NCI-H345 (cell line): ENCODE measurements at places on chromosomes 2 and 18.

GRCh38 chr2:79370976-79371538 lies 141.8 kb upstream of the CTNNA2 start:
- DNase-seq = no peak

GRCh38 chr18:42574871-42575270 lies 540.6 kb downstream of the RIT2 start:
- peak; percentile 83 for DNase-seq

GRCh38 chr18:50671376-50671775 lies 111.5 kb downstream of the MAPK4 start:
- no peak for DNase-seq

GRCh38 chr2:162125138-162125537 lies 26.9 kb downstream of the GCG start:
- no peak for DNase-seq

- no peak for DNase-seq
Observed at GRCh38 chr2:188596054-188596453, 304.4 kb downstream of the GULP1 start.

- DNase-seq = no peak
Observed at GRCh38 chr2:28904802-28905457, 10.5 kb downstream of the WDR43 start.

DNA sequence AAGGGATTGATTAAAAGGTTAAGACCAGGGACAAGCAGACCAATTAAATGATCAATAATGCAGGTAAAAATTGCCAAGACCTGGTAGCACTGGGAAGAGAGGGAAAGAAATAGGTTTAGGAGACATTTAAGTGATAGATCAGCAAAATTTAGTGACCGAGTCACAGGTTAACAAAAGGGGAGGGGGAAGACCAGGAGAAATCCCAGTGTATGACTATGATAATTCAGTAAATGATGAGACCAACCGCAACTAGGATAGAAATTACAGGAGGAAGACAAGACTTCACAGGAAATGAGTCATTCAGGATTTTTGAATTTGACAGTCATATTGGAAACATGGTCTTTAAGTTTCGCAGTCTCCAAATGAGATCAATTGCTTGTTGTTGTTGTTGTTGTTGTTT lies 62.9 kb downstream of the COBLL1 start:
- no peak for DNase-seq

DNA sequence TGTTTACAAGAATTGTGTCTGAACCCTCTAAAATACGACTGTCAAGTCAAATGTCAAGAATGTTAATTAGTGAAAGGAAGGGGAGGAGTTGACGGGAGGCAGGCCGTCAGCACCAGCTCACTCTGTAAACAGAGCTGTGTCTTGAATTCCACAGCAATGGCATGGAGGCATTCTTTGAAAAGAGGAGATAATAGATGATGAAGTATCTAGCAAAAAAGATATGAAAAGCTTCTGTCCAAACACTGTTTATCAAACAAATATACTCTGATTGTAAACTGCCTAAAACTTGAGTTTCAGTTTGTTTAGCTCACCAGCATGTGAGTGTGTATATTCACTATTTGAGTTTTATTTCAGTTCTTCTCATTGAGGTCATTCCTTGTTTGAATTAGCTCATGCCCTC lies 94.7 kb upstream of the CDC42EP3 start:
- DNase-seq = no peak

DNA sequence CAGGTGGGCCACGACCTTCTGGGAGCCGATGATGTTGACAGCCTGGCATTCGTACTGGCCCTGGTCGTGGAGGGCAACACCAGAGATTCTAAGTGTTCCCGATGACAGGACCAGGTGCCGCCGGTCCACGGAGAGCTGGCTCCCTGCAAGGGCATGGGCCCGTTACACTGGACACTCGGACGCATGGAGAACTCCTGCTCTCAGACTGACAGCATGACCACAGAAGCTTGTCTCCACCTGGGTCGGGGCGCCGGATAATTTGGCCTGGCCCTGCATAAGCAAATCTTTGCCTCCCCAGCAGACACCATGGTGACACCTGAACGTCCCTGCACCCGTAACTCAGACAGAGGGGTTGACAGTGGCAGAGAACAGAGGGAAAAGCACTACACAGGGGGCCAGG lies 80.7 kb downstream of the PXDN start:
- no peak for DNase-seq

DNA sequence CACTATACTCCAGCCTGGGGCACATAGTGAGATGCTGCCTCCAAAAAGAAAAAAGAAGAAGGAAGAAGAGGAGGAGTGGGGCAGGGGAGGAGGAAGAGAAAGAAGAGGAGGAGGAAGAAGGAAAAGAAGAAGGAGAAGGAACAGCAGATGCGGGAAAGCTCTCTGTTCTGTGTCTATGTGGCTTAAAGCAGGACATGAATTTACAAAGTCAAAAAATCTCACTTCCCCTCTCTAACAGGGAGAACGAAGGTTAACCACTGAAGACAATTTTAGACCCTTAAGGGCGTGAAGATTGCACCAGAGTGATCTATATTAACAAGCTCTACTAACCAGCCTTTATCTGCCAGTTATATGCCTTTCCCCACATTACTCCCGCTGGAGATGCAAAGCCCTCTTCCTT lies 258.9 kb downstream of the METTL4 start:
- DNase-seq = no peak

GRCh38 chr2:235055891-235056516 lies 104.2 kb downstream of the SH3BP4 start:
- DNase-seq = peak; percentile 33

DNA sequence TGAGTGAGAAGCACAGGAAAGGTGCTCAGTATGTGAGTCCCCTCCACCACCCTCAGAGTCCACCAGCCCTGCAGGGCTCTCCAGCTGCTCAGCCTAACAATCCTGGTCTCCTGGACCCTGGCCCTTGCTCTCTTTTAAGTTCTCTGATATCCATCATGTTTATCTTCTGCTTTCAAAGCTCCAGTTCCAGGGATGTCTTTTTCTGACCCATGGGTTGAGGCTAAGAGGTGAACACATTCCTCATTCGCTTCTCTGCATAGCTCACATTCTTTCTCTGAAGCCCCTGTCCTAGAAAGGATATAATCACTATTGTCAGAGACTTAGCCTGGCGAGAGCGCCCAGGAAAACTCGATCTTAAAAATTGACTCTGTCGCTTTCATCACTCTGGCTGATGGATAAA lies 86.4 kb downstream of the ARL4C start:
- DNase-seq = no peak

DNA sequence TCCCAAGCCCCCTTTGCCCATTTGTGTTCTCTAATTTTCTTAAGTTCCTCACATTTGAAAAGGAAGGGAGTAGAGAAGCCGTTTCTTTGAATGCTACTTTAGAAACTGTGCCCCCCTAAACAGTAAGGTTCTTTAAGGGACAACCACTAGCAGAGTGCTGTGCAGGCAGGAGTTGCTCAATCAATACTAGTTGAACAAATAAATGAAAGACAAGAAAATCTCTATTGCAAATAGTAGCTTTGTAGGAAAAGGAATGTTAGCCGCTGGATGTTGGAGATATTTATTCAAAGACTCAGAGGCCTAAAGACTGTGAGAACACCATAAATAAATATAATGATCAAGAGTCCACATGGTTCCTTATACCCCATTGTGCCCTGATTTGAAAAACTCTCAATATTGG lies 119.8 kb upstream of the SMAD7 start:
- DNase-seq = no peak

GRCh38 chr2:220455351-220455990 lies 828.0 kb downstream of the SLC4A3 start:
- DNase-seq = no peak

- no peak for DNase-seq
Observed at GRCh38 chr2:12071318-12071717, 324.9 kb downstream of the LPIN1 start.

- no peak for DNase-seq
Observed at GRCh38 chr2:99140056-99140859, 1.2 kb upstream of the C2orf15 start.

DNA sequence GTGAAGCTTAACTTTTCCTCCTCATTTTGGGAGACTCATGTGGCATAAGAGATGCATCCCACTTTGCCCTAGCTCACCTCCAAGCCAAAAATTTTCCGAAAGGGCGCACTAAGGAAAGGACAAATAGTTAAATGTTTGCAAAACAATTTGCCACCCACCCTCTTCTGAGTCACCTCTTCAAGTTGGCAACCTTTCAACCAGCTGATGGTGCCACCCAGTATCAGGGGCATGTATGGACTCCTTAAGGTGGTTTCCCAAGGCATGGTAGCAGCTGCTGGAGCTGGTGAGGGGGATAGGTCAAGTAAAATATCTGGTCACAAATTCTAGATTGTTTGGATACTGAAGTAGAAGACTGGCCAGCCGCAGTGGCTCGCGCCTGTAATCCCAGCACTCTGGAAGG lies 17.2 kb upstream of the ITGAV start:
- no peak for DNase-seq

DNA sequence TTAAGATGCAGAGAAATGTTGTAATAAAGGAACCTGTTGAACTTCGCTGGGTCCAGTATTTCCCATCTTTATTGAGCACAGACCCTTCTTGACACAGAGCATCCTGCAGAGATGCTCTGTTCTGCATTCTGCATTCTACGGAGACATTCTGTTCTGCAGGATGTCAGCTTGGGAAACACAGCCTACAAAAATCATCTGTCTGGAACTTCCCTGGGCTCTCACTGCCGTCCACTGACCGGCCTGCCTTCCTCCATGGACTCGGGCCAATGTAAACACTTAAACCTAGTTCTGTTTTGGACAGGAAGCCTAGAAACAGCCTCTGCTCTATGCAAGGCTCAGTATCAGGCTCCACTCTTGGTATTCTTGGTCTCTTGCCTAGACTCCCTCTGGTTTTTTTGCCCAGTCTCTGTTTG lies 90.0 kb upstream of the PPP1CB start:
- DNase-seq = no peak

- no peak for DNase-seq
Observed at GRCh38 chr2:17520761-17521160, 2.5 kb upstream of the RAD51AP2 start.

DNA sequence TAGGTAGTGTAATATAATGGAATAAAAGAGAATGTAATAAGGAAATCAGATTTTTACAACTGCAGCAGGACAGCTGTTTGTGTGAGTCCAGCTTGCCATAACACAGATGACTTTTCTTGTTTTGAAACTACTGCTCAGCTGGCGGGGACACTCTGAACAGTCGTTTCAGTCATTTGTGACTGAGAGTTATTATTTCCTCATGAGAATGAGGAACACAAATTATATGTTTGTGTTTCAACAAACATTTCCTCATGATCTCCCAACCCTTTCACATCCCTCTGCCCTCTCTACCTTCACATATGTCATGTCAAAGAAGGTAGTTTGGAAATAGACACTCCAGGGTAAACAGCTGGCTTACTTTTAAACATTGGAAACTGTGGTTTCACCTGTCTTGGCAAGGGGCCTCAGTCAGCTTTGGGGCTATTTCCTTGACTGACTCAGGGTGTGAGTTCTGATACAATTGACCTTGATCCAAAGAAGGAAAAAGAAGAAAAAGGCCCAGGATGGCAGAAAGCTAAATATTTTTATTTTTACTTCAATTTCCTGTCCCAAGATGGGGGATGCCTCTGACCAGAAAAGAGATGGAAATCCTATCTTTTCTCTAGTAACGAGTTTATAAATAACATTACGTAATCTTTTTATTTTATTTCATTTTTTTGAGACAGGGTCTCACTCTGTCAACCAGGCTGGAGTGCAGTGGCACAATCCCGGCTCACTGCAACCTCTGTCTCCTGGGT lies 593 bp downstream of the SP140L start:
- no peak for DNase-seq

DNA sequence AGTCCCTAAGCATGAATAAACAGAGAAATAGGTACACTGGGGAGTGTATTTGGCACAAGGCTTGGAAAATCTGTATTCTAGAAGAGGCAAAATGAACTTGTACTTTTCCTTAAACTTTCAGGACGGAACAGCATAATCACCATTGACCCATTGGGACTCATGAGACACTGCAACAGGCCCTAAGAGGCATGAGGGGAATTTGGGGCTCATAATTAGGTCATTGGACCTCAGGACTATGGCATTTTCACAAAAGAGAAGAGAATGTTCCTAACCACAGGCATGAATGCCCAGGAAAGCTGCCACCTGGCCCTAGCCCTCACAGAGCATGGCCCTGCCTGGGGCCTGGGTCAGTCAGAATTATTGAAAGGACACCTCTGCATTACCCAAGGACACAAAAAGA lies 67.9 kb upstream of the PIK3C3 start:
- no peak for DNase-seq

DNA sequence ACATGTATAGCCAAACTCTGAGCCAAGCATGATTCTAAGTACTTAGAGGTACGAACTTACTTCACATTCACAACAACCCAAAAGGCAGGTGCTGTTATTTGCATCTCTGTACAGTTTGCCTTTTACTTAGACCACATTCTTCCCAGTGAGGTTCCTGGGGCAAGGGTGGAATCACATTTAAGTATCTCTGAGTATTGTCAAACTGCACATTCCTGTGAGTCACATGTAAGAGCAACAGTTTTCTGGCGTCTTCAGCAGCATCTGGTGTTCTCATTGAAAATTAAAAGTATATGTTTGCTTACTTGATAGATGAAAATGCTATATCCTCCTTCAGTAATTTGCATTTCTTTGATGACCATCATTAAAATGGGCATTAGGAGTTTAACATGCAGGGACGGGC lies 119.1 kb downstream of the UXS1 start:
- no peak for DNase-seq

DNA sequence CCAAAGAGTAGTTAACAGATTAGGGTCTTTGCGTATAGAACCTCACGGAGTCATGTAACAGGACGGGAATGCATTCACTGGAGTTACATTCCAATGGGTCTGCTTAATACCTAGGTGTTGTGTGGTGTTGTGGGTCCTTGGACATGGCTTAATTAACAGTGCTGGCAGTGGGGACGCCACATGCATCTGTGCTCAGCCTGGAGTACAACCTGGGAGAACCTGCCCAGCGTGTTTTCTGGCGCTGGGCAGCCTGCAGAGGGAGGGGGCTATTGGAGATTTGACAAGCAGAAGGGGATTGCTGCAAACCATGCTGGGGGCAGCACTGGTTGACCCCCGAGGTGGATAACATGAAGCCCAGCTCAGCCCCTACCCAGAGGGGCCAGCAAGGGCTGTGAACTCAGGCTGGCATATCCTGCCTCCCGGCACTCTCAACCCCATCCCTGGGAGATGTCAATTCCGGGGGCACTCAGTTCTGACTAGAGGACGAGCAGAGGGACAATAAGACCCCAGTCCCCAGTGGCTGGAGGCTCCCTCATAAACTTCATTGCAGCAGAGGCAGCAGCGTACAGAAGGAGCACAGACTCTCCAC lies 29.3 kb upstream of the COPS8 start:
- DNase-seq = no peak

- no peak for DNase-seq
Observed at GRCh38 chr18:62330650-62331049, 5.5 kb downstream of the TNFRSF11A start.

DNA sequence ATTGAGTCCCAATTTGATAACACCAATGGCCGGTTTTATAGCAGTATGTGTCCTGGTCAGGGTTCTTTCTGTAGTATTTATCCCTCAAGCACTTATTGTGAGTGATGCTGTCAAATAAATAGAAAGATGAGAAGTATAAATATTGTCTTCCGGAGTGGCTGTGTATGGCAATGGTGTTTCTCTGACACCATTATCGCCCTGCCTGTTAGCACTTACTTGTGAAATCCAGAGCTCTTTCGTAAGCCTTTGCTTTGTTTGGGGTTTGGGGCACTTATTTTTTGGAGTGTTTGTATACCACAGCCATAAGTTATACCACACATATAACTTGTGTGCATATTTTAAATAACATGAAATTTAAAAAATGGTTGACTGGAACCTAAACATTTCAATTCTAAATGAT lies 29.3 kb downstream of the CD8B2 start:
- no peak for DNase-seq
